ENCODE measurements at places on chromosomes 7 and 10. TPM values are rescaled to one million over a fixed set of nuclear protein-coding genes. Genes with fewer than 3 reads are reported as not detected.

Gene TLL2
- total RNA-seq, result not detected

Gene JAZF1
- total RNA-seq, result 2.1 TPM

Gene AKR1B15
- total RNA-seq, result not detected

Gene VPS37D
- not detected for total RNA-seq

Gene EEPD1
- 3.3 TPM for total RNA-seq

Gene SSC4D
- total RNA-seq, result 0.64 TPM

Gene ABCB8
- 52.4 TPM for total RNA-seq

Gene CRPPA
- 1.1 TPM for total RNA-seq

Gene KLF14
- not detected for total RNA-seq

Gene PRKAR1B
- 25.0 TPM for total RNA-seq

Gene AMZ1
- 0.29 TPM for total RNA-seq

Gene UCMA
- total RNA-seq, result not detected

Gene LBX1
- not detected for total RNA-seq

Gene PLXNA4
- 1.2 TPM for total RNA-seq

Gene DKK1
- not detected for total RNA-seq

DNA sequence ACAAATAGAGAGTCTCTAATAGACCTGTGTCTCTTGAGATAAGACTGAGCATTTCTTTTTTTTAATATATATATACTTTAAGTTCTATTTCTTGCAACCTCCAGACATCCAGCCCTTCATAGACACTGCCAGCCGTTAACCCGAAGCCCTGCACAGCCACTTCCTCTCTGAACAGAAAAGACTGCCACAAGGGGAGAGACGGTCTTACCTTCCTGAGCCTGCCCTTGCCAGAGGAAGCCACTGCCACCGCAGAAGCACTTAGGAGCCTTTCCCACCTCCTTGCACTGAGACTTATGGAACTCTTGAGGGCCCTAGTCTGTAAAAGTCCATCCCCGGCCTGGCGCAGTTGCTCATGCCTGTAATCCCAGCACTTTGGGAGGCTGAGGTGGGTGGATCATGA, 31.8 kb upstream of the PRSS1 start:
- DNase-seq, result peak; percentile 67

DNA sequence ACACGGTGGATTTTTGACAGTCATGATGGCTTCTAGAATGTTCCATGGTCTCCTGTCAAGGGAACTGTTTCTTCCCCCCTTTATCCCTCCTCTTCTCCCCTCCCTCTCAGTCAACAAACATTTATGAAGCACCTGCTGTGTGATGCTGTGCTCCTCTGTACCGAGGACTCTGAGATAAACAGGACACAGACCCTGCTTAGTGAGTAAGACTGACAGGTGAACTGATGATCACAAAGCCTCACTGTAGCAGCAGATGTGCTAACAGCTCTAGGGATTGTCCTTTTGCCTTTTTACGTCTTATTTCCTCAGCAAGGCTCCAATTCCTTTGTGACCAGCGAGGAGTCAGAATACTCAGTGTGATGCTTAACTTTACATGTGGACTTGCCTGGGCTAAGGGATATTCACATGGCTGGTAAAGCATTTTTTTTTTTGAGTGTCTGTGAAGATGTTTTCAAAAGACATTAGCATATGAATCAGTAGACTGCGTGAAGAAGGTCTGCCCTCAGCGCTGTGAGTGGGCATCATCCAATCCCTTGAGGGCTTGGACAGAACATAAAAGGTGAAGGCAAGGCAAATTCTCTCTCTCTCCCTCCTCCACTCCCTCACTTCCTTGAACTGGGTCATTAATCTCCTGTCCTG, 170.1 kb downstream of the ADRA2A start:
- no peak for DNase-seq

DNA sequence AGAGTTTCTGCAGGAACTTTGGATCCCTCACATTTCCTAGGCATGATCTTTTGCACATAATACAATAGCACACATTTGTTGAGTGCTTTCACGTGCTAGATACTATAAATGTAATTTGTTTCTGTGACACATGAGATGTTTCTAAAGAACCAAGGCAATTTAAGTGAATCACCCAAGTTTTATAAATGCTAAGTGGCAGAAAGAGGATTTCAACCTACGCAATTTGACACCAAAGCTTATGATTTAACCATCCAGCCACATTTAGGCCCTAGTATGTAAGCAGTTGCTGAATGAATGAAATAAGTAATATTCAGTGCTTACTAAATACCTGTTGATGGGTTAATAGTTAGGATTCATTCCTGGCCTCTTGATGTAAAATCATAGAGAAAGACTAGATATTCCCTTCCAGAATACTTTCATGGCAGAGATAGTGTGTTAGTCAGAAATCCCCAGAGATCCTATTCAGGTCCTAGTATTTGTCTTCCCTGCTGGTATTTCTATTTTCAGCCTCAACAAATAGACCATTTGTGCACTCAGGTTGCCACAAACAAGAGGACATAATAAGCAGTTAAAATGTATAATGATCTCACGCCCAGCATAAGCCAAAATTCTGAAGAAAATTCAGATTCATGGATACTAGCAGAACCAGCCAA, 572.6 kb downstream of the IPMK start:
- DNase-seq, result no peak

- no peak for DNase-seq
Measured at GRCh38 chr7:108735814-108736213, 166.1 kb downstream of the DNAJB9 start.

DNA sequence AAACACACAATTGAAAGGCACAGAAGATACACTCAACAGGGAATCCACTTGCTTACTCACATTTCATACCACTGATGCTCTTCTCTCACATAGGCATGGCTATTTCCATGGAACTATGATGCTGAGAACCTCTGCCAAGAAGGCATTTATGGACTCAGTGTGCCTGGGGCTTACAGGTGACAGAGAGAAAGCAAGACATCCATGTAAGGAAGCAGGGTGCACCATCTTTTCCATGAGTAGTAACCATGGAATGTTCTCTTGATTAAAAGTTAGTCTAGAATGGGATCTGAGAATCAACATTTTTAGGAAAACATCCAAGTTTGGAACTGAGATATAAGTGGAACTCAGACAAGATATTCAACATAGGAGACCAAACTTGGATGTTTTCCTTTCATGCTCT, 52.5 kb upstream of the MACC1 start:
- DNase-seq, result no peak

- no peak for DNase-seq
Measured at GRCh38 chr10:59654007-59654406, 55.6 kb downstream of the SLC16A9 start.

GRCh38 chr10:75294518-75294865, 58.7 kb upstream of the COMTD1 start:
- no peak for DNase-seq

GRCh38 chr10:119139464-119140067, 25.9 kb downstream of the SFXN4 start:
- DNase-seq, result peak; percentile 64

DNA sequence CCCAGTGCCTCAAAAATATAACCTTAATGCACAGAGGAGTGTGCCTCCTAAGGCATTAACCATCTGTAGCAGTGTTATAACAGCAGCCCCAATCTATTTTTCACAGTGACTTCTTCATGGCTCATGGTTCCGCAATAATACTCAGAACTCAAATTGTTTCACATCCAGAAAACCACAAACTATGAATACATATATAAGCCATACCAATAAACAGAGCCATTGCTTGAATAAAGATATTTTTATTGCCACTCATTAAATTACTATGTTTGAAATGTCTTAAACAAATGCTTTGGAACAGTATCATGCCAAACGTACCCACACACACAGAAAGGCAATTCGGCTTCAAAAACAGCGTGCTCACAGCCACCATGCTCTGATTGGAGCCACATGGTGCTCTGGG, 629.3 kb upstream of the NRP1 start:
- no peak for DNase-seq

GRCh38 chr10:131446171-131446570, 134.7 kb upstream of the TCERG1L start:
- DNase-seq, result no peak

- DNase-seq, result no peak
Measured at GRCh38 chr10:43401627-43402026, 7.4 kb downstream of the HNRNPF start.

- DNase-seq, result no peak
Measured at GRCh38 chr7:152868122-152869040, 108.8 kb downstream of the ACTR3B start.

- DNase-seq, result no peak
Measured at GRCh38 chr7:22202141-22202540, 154.8 kb downstream of the RAPGEF5 start.

- DNase-seq, result no peak
Measured at GRCh38 chr10:106559442-106559841, 605.1 kb downstream of the SORCS1 start.

DNA sequence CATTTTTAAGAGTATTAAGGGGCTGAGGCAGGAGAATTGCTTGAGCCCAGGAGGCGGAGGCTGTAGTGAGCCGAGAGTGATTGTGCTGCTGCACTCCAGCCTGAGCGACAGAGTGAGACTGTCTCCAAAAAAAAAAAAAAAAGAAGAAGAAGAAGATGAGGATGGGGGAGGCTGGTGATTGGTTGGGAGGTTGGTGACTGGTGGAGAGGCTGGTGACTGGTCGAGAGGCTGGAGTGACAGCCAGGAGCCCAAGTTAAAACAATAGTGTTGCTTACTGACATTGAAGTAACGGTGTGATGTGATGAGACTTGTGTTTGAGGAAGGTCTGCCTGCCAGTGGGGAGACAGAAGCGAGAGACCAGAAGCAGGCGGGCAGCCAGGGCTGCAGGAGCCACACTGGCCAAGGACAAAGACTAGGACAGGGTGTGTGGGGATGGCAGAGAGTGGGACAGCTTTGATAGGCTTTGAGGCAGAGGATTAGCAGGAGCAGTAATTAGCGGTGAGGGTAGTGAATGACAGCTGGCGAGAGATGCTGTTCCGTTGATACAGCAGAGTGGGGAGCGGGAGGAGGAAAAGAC, 4.9 kb downstream of the SRRT start:
- DNase-seq, result no peak

- no peak for DNase-seq
Measured at GRCh38 chr7:142301299-142301698, 43.4 kb upstream of the PRSS58 start.

- DNase-seq, result no peak
Measured at GRCh38 chr7:104299323-104299722, 29.1 kb upstream of the LHFPL3 start.

Measured in activated CD8-positive, alpha-beta memory T cell treated with anti-CD3 and anti-CD28 coated beads, Interleukin-2, amount 10 ng/mL, durations not matched to agents 7 days and 5 days (primary cell).